ENCODE measurements at places on chromosomes 16 and 17.

GRCh38 chr17:59767176-59767575, 59.7 kb downstream of the VMP1 start:
- H3K4me1 ChIP-seq: peaks cover 21% of the 10 kb centered on the region
- no peak for DNase-seq
- H3K27me3 ChIP-seq: no peaks in the 10 kb centered on the region
- H3K4me3 ChIP-seq: no peak overlapping the region
- H3K36me3 ChIP-seq: peaks cover 11% of the 10 kb centered on the region

- no peak overlapping the region for H3K27ac ChIP-seq
- no peak for DNase-seq
- H3K36me3 ChIP-seq: no peaks in the 10 kb centered on the region
- H3K4me3 ChIP-seq: no peak overlapping the region
- peaks cover 33% of the 10 kb centered on the region for H3K4me1 ChIP-seq
- peaks cover 24% of the 10 kb centered on the region for H3K27me3 ChIP-seq
These were observed 206.5 kb upstream of the CDH5 start for GRCh38 chr16:66159987-66160386.

DNA sequence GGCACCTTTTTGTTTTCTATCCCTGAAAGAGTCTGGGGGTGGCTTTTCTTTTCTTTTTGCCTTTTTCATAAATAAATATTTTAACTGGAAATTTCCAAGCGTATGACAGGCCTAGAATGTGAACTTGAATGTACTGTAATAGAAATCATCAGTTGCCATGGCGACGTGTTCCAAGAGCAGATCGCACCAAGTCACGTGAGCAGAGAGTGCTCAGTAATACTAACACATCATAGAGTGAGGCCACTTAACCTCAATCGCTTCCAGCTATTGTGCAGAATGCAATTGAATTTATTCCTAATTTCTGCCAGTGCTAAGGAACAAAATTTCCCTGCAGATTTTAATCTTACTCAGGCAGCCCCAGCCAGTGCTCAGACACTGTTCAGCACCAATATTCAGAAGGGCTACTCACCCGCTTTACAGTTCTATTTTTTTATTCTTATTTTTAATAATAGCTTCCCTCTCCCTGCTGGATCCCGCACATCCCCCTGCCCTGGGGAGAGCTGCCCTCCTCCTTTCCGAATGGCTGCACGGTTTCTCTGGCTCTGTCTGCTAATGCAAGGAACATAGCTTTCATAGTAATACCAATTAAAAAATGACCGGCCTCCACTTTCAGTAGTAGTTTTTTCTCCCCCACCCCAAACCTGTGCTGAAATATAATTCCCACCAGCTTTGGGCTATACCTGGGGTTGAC, 26.2 kb upstream of the PMFBP1 start:
- H3K27me3 ChIP-seq: no peaks in the 10 kb centered on the region
- peaks cover 43% of the 10 kb centered on the region for H3K4me1 ChIP-seq
- H3K36me3 ChIP-seq: no peaks in the 10 kb centered on the region
- no peak overlapping the region for H3K4me3 ChIP-seq

DNA sequence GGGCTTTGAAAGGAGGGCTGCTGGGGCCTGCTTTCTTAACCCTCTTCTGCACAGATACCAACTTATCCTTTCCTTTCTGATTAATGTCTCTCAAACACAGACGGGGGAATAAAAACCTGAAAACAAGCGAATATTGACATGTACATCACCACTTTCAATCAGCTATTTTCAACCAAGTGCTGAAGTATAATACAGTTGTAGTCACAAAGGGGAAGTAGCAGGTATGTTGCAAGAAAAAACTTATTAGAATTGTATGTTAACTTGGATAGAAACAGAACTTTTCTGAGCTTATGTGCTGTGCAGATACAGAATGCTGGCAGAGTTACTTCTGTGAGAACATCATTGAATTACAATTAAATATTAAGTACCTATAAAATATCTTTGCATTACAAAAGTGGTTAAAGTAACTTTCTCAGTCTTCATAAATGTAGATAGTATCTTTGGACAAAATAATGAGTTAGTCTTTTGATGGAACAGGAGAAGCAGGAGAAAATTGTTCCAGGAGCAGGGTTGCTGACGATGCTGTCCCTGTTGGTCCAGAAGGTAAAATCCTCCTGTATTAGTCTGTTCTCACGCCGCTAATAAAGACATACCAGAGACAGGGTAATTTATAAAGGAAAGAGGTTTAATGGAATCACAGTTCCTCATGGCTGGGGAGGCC, 59.5 kb downstream of the RPTOR start:
- H3K4me1 ChIP-seq: peaks cover 11% of the 10 kb centered on the region
- no peak overlapping the region for H3K4me3 ChIP-seq
- peaks cover 16% of the 10 kb centered on the region for H3K36me3 ChIP-seq

DNA sequence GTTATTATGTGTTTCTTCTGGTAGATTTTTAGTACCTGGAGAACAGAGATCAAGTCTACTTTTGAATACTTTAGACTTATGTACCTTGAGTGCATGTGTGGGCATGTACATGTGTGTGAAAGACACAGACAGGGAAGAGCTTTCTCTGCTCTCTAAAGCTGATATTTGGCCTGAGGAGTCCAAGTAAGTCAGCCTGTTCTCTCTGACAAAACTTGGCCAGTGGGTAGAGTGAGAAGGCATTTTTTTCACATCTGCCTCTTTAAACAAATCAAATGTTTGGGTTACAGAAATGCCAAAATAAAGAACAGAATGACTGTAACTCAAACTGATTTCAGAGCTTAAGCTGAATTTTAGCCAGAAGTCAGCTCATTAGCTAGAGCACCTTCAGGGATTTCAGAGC, 309.7 kb upstream of the DYNLRB2 start:
- DNase-seq: no peak
- no peaks in the 10 kb centered on the region for H3K4me1 ChIP-seq
- no peaks in the 10 kb centered on the region for H3K27me3 ChIP-seq
- H3K36me3 ChIP-seq: no peaks in the 10 kb centered on the region

- peaks cover 2% of the 10 kb centered on the region for H3K4me1 ChIP-seq
- DNase-seq: no peak
- no peaks in the 10 kb centered on the region for H3K27me3 ChIP-seq
- no peaks in the 10 kb centered on the region for H3K36me3 ChIP-seq
These were observed 24.7 kb upstream of the KLHDC4 start for GRCh38 chr16:87790292-87791100.

DNA sequence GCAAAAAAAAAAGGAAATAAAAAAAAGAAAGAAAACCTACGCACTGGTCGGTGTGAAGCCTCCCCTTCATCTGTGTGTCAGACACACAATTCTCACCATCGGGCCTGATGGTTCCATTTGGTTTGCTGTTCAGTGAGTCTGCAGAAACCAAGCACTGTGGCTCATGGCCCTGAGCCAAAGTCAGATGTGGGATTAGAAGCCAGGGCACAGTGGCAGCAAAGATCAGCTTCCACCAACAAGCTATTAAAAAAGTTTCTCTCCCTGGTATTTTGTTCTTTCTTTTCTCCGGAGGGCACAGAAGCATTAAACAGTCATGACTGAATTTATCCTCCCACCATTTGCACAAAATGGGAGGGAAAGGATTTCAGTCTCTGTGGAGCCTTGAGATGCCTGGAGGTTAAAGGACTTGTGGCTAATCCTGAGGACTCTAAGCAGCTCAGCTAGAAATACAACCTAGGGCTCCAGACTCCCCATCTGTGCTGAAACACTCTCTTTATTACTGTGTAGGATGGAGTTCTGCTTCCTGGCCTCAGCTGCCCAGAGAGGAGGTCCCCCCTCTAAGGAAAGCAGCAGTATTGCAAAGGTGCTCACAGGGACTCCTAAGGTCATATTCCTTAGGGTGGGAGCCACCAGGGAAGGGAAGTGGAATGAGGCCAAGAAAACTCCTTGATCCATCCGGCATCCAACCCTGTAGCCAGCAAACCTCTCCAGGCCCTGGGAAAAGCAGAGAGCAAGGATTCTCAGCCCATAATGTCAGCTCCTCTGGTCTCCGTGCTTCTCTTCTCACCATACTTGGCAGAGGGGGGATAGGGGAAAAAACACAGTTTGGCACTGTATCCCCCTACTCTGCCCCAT, 28.2 kb downstream of the SLC39A11 start:
- H3K4me3 ChIP-seq: no peak overlapping the region
- H3K36me3 ChIP-seq: peaks cover 9% of the 10 kb centered on the region
- peak overlapping the region; percentile 54 for H3K27ac ChIP-seq
- H3K4me1 ChIP-seq: peaks cover 31% of the 10 kb centered on the region

DNA sequence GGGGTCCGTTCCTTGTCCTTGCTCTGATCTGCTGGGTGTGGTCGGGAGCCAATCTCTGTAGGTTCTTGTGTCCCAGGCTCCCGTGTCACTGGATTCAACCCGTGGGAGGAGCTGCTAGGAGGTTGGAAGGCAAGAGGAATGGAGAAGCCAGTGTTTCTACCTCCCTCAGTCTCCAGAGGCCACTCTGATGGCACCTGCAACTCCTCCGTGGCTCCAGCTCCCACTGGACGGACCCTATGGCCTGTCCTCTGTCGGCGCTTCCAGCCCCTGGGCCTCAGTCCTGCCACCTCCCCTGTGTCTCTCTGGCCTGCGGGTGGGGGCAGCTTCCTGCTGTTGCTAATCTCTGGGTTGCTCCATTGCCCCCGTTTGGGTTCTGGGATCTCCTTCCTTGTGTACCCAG, 71.1 kb downstream of the CMIP start:
- peaks cover 11% of the 10 kb centered on the region for H3K4me1 ChIP-seq
- no peaks in the 10 kb centered on the region for H3K27me3 ChIP-seq
- no peak overlapping the region for H3K4me3 ChIP-seq
- H3K27ac ChIP-seq: peak overlapping the region; percentile 13
- H3K36me3 ChIP-seq: peaks cover 16% of the 10 kb centered on the region
- no peak for DNase-seq

DNA sequence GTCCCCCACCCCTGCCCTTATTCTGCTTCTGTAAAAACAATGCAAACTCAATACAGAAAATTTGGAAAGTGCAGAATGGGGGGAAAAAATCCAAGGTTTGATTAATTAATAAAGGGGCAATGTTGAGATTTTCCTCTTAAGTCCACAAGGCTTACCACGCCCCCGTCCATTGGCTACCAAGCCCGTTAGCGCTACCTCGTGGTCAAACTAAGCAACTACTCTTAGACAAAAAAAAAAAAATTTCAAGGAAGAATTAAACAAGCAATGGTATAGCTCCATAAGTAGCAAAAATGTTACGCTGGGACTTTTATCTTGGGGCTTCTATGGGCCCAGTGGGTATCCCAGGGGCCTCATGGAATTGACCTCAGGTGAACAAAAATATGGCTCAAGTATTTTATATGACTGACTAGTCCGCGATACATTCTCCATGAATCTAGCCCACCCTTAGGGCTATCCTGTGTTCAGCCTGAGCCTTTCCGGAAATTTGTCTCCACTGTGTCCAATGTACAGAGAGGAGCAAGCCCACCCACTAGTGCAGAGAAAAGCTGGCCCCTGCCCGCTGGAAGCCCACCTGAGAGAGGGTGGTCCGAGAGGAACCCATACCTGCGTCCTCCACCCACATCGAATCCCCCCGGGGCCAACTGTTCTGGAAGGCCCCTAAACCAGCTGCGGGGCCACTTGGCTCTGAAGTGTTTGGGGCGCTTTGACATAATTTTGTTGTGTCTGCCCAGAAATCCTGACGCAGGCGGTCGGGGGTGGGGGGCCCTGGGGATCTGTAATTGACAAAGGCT, 19.1 kb upstream of the TEX2 start:
- H3K36me3 ChIP-seq: no peaks in the 10 kb centered on the region
- no peak overlapping the region for H3K27ac ChIP-seq
- DNase-seq: peak; percentile 63
- no peak overlapping the region for H3K4me3 ChIP-seq
- no peaks in the 10 kb centered on the region for H3K27me3 ChIP-seq

DNA sequence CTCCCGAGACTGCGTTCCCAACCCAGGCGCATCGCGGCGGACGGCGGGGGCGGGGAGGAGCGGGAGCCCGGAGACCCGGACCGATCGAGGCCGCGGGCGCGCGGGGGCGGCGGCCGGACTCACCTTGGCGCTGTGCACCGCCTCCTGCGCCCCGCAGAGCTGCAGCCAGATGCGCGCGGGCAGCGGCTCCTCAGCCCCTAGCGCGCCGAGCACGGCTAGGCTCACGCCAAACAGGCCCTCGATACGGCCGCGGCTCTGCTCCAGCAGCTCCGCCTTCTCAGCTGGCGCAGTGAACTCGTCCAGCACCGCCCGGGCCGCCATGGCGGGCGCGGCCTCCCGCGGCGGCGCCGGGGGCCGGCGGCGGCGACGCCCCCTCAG, 339 bp downstream of the N4BP1 start:
- no peaks in the 10 kb centered on the region for H3K36me3 ChIP-seq
- no peak overlapping the region for H3K4me3 ChIP-seq
- H3K27ac ChIP-seq: peak overlapping the region; percentile 92

DNA sequence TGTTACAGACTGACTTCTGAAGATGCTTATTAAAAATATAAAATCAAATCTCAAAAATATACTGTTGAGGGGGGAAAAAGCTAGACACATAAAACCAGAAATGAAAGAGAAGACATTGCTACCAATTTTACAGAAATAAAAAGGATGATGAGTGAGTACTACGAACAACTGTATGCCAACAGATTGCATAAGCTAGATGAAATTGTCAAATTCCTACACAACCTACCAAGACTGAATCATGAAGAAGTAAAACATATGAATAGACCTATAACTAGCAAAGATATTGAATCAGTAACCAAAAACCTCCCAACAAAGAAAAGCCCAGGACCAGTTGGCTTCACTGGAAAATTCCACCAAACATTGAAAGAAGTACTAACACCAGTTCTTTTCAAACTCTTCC, 3.5 kb upstream of the CAPNS2 start:
- no peak overlapping the region for H3K4me3 ChIP-seq
- H3K27ac ChIP-seq: no peak overlapping the region
- no peak for DNase-seq
- peaks cover 35% of the 10 kb centered on the region for H3K4me1 ChIP-seq
- no peaks in the 10 kb centered on the region for H3K27me3 ChIP-seq

- H3K27me3 ChIP-seq: no peaks in the 10 kb centered on the region
- no peak overlapping the region for H3K27ac ChIP-seq
- peak overlapping the region; percentile 76 for H3K4me3 ChIP-seq
These were observed 653 bp downstream of the FANCA start for GRCh38 chr16:89815639-89816348.

- peak overlapping the region; percentile 96 for H3K27ac ChIP-seq
- no peak for DNase-seq
- peaks cover 64% of the 10 kb centered on the region for H3K4me1 ChIP-seq
These were observed 188.7 kb upstream of the AXIN2 start for GRCh38 chr17:65750166-65750565.

GRCh38 chr16:11361701-11362451, 16.6 kb downstream of the RMI2 start:
- H3K36me3 ChIP-seq: no peaks in the 10 kb centered on the region
- no peak overlapping the region for H3K4me3 ChIP-seq
- no peak overlapping the region for H3K27ac ChIP-seq
- no peak for DNase-seq
- peaks cover 61% of the 10 kb centered on the region for H3K4me1 ChIP-seq

- H3K4me3 ChIP-seq: no peak overlapping the region
- H3K36me3 ChIP-seq: no peaks in the 10 kb centered on the region
These were observed 571.4 kb upstream of the SALL1 start for GRCh38 chr16:51722467-51722866.

GRCh38 chr17:78573955-78574354, 3.2 kb downstream of the DNAH17 start:
- H3K4me3 ChIP-seq: no peak overlapping the region
- H3K4me1 ChIP-seq: no peaks in the 10 kb centered on the region
- no peak overlapping the region for H3K27ac ChIP-seq
- no peaks in the 10 kb centered on the region for H3K27me3 ChIP-seq
- no peaks in the 10 kb centered on the region for H3K36me3 ChIP-seq

- no peaks in the 10 kb centered on the region for H3K27me3 ChIP-seq
- H3K4me3 ChIP-seq: no peak overlapping the region
- peak overlapping the region; percentile 93 for H3K27ac ChIP-seq
- no peaks in the 10 kb centered on the region for H3K36me3 ChIP-seq
- H3K4me1 ChIP-seq: peaks cover 64% of the 10 kb centered on the region
- DNase-seq: no peak
These were observed 51.0 kb upstream of the WSB1 start for GRCh38 chr17:27242951-27243350.
